ENCODE measurements at places on chromosomes 5 and 9.

DNA sequence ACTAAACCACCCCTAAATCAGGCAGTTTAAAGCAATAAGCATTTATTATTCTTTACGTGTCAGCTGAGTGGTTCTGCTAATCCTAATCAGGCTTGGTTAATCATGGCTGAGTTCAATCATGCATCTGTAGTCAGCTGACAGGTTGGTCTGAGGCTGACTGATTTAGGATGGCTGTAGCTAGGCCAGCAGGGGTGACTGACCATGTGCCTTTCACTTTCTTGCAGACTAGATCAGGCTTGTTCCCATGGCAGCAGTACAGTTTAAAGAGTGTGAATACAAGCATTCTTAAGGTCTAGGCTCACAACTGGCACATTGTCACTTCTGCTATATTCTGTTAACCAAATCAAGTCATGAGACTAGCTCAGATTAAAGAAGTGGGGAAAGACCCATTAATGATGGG is 16.1 kb upstream of the MPDZ start:
- DNase-seq = no peak

GRCh38 chr5:152503206-152503605 is 98.1 kb upstream of the NMUR2 start:
- DNase-seq = no peak

DNA sequence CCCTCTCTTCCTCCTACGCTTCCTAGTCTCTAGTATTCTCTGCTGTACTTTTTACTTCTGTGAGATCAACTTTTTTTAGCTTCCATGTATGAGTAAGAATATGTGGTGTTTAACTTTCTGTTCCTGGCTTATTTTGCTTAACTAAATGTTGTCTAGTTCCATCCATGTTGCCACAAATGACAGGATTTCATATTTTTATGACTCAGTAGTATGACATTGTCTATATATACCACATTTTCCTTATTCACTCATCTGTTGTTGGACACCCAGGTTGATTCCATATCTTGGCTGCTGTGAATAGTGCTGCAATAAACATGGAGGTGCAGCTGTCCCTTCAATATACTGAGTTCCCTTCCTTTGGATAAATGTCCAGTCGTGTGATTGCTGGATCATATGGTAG is 34.8 kb downstream of the FGD3 start:
- no peak for DNase-seq

DNA sequence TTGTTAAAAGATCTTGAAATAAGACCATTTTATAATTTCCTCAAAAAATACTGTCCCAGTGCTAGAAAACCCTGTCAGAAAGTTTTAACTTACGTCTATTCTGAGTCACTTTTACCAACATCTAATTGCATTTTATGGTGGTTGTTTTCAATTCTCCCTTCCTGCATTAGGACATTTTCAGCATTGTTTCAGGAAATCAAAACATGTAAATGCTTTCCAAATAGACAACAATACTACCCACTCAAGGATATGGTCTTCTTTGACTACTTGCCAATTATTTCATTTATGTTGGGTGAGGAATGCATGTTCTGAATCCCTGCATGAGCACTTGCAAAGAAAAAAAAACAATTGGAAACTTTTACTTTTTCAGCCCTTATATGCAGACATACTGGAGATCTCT is 284.6 kb upstream of the PDE4D start:
- DNase-seq = no peak

DNA sequence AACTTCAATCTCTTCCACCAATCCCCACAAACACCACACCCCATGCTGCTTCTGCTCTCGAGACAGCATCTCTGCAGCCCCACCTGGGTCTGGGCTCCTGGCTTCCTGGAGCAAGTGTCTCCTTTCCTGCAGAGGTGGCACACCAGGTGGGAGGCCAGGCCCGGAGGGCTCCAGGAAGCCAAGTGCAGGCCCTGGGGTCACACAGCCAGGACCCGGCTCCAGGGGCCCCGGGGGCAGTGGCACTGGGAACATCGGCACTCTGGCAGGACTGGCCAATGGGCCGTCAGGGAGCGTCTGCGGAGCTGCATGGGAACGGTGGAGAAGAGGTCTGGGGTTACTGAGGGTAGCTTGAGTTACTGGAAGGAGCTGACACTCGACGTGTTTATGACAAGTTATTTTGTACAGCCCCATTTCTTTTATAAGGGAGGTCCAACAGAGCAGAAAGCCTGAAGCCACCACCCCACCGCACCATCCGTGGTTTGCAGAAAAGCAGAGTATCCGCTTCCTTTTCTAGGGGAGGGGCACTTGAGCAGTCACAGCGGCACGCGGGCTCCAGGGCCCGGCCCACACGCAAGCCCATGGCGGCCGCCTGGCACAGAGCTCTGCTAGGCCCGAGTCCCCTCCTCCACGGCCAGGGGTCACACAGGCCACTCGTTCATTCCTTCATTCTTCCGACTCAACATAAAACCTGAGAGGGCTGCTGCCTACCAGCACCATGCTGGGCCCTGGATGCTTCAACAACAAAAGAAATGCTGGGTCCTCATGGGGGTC is 14.6 kb upstream of the INPP5E start:
- DNase-seq = no peak

DNA sequence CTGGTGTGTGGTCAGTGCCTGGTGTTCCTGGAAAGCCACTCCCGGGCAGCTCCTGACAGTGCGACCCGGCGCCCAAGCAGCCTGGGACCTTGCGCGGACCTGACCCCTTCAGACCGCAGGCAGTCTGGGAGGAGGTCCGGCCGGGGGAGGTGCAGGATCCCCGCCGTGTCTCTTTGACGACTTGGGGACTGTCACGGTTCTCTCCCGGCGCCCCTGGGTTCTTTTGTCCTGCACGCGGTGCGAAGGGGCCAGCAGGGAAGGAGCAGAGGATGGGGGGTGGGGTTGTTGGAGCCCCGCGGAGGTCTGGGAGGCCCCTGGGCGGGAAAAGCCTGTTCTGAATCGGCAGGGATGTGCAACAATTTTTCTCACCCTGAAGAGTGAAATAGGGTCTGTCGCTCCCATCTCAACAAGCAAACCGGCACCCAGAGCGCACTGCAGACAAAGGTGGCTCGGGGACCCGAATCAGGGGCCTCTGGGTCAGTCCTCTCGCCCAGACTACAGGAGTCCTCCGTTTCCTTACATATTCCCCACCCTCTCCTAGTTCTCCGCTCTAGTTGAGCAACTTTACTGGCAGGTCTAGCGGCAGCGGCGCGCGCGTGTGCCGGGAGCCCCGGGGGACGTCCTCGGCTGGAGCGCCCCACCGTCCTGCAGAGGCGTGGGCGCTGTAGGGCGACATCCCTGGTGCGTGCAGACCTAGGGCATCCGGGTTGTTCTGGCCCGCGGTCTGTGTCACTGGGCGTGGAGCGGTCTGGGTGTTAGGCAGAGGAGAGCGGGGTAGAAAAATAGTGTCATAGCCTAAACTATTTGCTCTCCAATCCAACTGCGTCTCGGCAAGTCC is 1.2 kb downstream of the VCAN start:
- no peak for DNase-seq

DNA sequence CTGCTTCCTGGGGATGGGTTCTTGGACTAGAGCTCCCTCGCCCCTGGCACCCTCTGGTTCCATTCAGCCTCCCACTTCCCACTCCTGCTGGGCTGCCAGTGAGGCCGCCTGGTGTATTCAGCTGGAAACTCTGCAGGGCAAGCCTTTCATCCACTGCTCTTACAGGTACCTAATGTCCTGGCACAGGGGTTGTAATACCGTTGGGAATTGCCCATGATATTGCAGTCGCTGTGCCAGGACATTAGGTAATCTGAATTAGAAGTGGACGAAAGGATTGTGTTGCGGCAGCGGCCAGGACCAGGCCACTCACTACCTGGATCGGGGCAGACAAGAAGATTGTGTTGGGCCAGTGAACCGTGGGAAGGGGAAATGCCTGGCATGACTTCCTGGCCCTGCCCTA is 13.1 kb downstream of the TMOD1 start:
- no peak for DNase-seq

GRCh38 chr5:133356984-133357421 is 255.3 kb downstream of the FSTL4 start:
- no peak for DNase-seq

DNA sequence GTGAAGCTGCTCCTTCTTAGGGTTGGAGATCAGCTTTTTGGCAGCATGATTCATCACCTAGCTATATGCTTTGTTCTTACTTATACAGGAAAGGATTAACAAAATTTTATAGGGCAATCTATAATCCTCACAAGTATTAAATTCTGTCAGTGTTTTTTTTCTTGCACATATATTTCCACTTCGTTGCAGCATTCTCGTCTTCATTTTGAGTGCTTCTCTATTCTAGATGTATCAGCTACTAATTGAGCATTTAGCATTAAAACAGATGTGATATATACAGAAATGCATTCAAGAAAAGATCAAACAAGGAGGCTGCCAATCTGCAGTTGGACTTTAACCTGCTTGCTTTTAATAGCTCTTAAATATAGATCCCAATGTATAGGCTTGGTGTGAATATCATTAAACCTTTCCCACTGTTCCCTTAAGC is 3.6 kb upstream of the CTXN3 start:
- DNase-seq = no peak

- no peak for DNase-seq
These were observed 58.8 kb upstream of the RAI14 start for GRCh38 chr5:34597034-34598027.

- no peak for DNase-seq
These were observed 31.9 kb upstream of the DAPK1 start for GRCh38 chr9:87465816-87466215.

DNA sequence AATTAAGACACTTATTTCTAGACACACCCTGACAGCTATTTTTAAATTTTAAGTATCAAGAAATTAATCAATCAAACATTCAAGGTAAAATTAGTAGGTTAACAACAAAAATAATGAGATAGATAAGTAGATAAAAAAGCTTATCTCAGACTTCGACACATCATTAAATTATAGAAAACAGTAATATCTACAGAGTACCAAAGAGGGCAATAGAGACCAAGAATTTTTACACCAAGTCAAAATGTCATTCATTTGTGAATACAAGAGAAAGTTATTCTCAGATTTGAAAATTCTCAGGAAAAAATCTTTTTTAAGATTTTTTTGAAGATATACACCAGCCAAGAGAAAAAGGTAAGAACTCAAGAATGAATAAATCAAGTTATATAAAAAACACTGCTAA is 445.6 kb downstream of the ACTL7B start:
- DNase-seq = no peak

GRCh38 chr9:130215341-130216119 is 43.3 kb downstream of the NCS1 start:
- no peak for DNase-seq

- DNase-seq = no peak
These were observed 17.9 kb downstream of the FGF18 start for GRCh38 chr5:171437286-171437821.

- no peak for DNase-seq
These were observed 85.9 kb upstream of the HTR4 start for GRCh38 chr5:148740079-148740858.
